SK-N-SH (cell line): ENCODE measurements at places on chromosomes 5 and 9. TPM values are rescaled to one million over a fixed set of nuclear protein-coding genes. Genes with fewer than 3 reads are reported as not detected.
A peak's percentile ranks its signal among the peaks of the same experiment; 100 is the strongest.

The IFNK gene
- polyA plus RNA-seq, result not detected in 2 replicates

- DNase-seq, result no peak
- H3K27ac ChIP-seq, result no peak overlapping the region
- H3K4me1 ChIP-seq, result peaks cover 11% of the 10 kb centered on the region
- no peaks in the 10 kb centered on the region for H3K27me3 ChIP-seq
These were observed 142.6 kb upstream of the LMX1B start for GRCh38 chr9:126471084-126471624.

GRCh38 chr5:142532781-142533176, 153.1 kb downstream of the FGF1 start:
- peaks cover 6% of the 10 kb centered on the region for H3K36me3 ChIP-seq
- H3K27ac ChIP-seq, result no peak overlapping the region
- no peak overlapping the region for H3K4me3 ChIP-seq

- H3K27ac ChIP-seq, result no peak overlapping the region
- peaks cover 3% of the 10 kb centered on the region; the same call in 1 of the 2 replicates for H3K4me1 ChIP-seq
- H3K36me3 ChIP-seq, result no peaks in the 10 kb centered on the region
- no peak overlapping the region for H3K4me3 ChIP-seq
These were observed 76.3 kb downstream of the SCAI start for GRCh38 chr9:125066839-125067619.

GRCh38 chr5:71483355-71483754, 27.9 kb downstream of the BDP1 start:
- peaks cover 70% of the 10 kb centered on the region for H3K36me3 ChIP-seq
- H3K27me3 ChIP-seq, result no peaks in the 10 kb centered on the region
- H3K27ac ChIP-seq, result peak overlapping the region; percentile 69
- DNase-seq, result no peak
- H3K4me3 ChIP-seq, result no peak overlapping the region
- H3K4me1 ChIP-seq, result no peaks in the 10 kb centered on the region; the same call in 1 of the 2 replicates
